NT2/D1 (cell line): ENCODE measurements at places on chromosomes 6 and 20.
A peak's percentile ranks its signal among the peaks of the same experiment; 100 is the strongest.

- DNase-seq, result no peak
Observed at GRCh38 chr6:112253498-112253840, 898 bp downstream of the LAMA4 start.

- no peak for DNase-seq
Observed at GRCh38 chr6:15431762-15432483, 186.1 kb downstream of the JARID2 start.

- DNase-seq, result no peak
Observed at GRCh38 chr6:105445481-105445880, 42.6 kb upstream of the PREP start.

DNA sequence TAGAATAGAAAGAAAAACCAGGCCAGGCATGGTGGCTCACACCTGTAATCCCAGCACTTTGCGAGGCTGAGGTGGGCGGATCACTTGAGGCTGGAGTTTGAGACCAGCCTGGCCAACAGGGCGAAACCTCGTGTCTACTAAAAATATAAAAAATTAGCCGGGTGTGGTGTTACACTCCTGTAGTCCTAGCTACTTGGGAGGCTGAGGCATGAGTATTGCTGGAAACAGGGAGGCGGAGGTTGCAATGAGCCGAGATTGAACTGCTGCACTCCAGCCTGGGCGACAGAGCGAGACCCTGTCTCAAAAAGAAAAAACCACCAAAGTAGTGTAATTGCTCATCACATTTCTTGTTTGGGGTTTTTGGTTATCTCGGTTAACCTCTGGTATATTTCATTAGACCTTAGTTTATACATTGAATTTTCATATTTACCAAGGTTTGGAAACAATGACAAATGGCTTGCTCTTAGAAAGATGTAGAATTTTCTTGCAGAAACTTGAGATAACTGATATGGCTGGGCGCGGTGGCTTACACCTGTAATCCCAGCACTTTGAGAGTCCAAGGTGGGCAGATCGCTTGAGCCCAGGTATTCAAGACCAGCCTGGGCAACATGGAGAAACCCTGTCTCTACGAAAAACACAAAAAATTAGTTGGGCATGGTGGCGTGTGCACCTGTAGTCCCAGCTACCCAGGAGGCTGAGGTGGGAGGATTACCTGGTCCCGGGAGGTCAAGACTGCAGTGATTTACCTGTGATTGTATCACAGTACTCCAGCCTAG, 14.2 kb downstream of the ITCH start:
- DNase-seq, result no peak

GRCh38 chr6:125842091-125842626, 51.4 kb downstream of the NCOA7 start:
- DNase-seq, result no peak

DNA sequence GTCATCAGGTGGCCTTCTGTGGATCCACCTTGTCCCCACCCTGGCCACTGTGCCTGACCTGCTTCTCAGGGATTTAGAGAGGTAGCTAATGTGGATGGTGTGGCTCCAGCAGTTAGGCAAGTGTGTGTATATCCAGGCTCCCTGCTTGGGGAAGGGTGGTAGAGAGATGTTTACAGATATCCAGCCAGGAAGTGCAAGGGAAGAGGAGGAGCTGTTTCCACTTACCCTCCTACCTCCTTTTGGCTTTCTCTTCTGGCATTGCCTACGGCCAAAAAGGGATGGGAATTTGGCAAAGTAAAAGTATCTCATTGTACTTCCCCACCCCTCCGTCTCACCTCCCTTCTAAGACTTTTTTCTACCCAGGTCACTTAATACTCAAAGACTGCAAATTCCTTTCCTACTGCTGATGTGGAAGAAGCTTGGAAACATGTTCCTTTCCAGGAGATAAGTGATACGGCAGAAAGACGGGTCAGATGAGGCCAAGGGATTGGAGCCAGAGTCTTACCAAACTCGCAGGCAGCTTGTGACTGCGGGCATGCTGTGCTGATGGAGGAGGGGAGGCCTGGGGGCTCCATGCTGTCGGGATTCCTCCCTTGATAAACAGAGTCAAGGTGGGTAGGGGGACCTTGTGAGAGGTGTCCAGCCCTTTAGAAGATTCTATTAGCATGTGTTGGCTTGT, 253.4 kb downstream of the PRL start:
- DNase-seq, result no peak

- DNase-seq, result no peak
Observed at GRCh38 chr6:157681041-157681650, 141.9 kb upstream of the SNX9 start.

- DNase-seq, result no peak
Observed at GRCh38 chr6:107712665-107713551, 111.2 kb downstream of the SCML4 start.

DNA sequence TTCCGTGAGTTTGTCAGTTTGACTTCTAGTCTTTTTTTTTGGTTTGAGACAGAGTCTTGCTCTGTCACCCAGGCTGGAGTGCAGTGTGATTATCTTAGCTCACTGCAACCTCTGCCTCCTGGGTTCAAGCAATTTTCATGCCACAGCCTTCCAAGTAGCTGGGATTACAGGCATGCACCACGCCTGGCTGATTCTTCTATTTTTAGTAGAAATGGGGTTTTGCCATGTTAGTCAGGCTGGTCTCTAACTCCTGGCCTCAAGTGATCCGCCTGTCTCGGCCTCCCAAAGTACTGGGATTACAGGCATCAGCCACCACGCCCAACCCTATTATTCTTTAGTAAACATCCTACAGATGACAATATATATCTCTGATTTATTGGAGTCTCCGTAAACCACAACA, 506.5 kb downstream of the PREX1 start:
- no peak for DNase-seq

DNA sequence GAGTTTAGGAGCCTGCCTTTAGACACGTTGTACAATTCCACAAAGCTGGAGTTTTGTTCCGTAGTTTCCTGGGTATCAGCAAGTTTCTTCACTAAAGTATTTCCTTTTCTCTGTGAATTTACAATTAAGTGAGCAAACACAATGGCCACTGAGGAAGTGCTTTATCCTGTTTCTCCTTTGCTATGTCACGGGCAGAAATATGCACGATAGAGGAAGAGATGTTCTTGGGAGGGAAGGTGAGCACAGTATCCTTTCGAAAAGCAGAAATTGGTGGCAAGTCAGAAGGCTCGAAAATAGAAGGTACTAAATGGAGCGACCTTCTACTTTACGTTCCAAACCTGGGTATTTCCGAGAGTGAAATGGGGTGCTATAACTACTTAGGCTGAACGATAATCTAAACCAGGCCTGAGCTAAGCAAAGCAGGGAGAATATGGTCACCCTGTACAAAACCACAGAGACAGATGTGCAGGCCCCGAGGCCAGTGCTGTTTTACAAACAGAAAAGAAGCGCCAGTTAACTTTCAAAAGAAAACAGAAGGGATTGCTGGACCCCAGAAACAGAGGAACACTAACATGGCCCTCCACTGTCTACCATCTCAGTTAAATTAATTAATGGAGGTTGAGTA, 259.6 kb downstream of the TBC1D7 start:
- DNase-seq, result no peak

DNA sequence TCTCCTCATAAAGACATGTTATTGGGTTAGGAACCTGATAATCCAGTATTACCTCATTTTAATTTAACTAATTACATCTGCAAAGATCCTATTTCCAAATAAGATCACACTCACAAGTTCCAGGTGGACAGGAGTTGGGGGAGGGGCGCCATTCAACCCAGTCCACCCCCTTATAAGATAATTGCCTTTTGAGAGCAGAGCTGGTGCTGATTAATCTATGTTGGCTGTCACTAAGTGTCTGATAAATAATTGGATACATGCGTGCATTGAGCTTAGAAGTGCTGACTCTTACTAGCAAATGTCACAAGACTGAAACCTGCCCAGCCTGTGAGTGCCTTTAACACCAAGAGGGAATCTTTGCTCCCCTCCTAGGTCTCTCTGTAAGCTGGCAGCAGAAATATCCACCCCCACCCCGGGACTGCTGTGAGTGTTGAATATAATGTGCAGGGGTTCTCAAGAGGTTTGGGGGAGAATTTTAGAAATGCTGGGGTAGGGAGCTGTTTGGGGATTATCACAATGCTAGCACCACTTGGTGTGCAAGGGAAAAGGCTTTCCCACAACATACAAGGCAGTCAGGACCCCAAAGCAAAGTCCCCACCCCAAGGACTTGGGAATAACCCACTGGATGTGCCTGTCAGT, 87.5 kb downstream of the ANKRD60 start:
- no peak for DNase-seq

DNA sequence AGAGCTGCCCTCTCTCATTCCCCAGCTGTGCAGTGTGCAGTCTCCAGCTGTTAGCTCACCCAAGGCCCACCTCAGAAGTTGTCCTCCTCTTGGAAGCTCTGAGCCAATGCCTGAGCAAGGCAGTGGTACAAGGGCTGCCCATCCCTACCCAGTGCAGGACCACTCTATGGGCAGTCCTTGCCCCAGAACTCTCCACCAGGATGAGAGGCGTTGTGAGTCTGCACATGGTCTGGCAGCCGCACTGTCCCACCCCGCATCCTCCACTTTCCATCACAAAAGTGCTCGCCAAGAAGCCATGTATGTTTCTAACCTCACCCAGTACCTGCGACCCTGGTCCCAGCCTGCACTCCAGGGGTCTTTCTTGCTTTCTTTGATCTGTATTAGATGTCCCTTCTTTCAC, 175.1 kb upstream of the PMEPA1 start:
- no peak for DNase-seq

DNA sequence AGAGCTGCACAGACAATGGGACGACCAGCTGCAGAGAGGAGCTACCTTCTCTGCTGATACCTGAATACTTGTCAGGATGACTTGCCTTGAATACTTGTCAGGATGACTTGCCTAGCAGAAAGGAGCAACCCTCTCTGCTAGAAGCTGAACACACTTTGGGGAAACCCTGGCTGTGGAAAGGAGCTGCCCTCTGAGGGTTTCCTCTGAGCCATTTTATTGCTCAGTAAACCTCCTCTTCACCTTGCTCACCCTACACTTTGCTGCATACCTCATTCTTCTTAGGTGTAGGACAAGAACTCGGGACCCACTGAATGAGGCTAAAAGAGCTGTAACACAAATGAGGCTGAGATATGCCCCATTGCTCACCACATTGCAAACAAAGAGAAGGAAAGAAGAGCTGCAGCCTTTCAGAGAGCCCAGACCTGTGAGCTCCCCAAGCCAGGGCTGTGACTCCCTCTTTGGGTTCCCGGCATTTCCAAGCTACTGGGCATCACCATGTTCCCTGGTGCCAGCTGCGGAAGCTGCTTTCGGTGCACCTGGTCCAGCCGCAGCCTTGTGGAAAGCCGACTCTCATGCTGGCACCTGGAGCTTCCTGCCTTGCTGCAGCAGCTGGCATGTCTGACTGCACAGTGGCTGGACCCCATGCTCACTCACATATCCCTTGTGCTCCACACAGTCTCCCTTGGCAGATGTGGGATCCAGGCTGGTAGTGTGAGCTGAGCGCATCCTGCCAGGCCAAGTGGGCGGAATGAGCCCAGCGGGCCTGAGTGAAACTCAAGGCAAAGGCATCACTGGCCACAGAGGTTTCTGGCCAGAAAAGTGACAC, 106.7 kb upstream of the AHI1 start:
- DNase-seq, result no peak

- no peak for DNase-seq
Observed at GRCh38 chr20:33046412-33046811, 7.3 kb upstream of the BPIFB3 start.

DNA sequence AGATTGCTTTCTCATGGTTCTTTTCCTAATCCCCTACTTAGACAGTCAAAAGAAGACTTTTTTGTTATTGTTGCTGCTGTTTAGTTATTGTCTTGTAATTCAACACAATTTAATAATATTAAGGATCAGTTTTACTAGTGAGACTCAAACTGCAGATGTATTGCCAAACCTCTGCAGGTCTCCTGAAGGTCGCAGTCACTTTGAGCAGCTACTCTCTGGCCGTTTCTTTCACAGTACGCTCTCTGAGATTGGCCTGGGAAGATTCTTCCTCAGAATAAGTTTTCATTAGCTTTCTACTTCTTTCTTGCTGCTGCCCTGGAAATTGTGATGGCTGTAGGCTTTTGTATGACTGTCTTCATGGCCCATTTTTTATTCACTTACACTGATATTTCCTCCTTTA, 930.8 kb downstream of the QKI start:
- DNase-seq, result peak; percentile 9

DNA sequence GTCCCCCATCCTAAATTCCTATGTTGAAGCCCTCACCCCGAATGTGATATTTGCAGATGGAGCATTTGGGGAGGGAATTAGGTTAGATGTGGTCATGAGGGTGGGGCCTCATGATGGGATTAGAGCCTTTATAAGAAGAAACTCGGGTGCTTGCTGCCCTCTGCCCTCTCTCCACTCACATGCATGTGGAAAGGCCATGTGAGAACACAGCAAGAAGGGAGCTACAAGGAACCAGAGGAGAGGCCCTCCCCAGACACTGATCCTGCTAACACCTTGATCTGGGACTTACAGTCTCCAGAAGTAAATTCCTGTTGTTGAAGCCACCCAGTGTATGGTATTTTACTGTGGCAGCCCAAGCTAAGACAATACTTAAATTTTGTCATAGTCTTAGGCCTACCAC, 69.6 kb upstream of the TULP1 start:
- DNase-seq, result no peak

DNA sequence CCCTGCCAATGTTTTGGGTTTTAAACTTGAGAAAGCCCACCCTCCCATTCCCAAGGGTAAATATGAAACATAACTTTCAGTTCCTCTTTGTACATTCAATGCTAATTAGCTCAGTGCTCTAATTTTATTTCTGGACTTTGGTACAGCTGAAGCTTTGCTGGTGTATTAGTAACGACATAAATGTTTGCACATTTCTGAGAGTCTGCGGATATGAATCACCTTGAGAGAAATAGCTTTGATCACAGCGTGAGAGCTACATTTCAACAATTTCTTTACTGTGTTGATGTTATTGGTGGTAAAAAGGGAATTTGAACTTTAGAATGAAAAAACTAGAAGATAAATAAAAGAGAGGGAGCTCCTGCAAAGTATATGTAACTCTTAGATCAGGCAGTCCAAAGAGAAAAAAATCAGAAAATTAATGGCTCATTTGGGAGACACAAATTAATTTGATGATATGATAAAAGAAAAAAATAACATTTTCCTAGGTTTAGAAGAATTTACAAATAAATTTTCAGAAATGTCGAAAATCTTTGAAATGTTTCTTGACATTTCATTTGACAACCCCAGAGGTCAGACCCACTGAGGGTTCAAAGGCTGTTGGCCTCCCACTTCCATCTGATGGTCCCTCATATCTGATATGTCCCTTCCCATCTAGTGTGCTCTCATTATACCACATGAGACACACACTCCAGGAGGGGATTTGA, 38.5 kb upstream of the CAP2 start:
- no peak for DNase-seq

DNA sequence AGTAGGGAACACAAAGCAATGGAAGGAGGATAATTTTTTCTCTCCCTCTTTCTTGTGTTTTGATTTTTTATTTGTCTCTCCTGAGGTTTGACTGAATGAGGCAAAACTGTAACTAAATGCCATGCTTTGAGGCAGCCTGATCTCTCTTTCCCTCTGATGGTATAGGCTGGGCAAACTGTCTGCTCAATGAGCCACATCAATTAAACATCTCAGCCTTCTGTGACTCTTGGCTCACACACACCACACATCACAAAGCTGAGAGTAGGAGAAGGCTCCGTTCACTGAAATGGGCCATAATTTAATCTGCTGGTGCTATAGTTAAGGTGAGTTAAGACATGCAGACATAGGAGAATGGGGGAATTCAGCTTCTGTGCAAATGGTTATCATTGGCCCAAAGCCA, 28.1 kb upstream of the SCGN start:
- no peak for DNase-seq
